ENCODE measurements at places on chromosomes 4 and X.

GRCh38 chr4:7757501-7758471 is 181.9 kb downstream of the AFAP1 start:
- no peak for DNase-seq

DNA sequence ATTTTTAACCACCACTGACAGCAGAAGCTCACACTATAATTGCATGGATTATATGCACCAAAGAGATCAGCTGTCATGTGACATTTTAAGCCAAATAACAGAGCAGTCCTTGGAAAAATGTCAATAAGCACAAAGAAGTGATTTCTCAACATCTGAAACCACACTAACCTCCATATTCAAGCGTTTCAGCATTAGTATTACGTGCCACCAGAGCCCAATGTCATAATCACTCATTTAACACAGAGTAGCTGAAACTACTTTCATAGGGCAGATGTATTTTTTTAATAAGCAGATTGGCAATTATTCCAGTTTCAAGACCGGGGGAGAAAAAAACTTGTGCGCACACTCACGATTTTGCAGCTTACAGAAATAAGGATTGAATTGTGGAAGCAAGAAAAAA is 76.6 kb downstream of the SH3KBP1 start:
- DNase-seq: no peak

DNA sequence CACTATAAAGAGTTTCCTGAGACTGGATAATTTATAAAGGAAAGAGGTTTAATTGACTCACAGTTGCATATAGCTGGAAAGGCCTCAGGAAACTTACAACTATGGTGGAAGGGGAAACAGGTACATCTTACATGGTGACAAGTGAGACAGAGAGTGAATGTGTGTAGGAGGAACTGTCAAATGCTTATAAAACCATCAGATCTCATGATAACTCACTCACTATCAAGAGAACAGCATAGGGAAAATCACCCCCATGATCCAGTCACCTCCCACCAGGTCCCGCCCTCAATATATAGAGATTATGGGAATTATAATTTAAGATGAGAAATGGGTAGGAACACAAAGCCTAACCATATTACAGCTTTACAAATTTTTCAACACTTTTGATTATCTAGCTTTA is 266.0 kb downstream of the DTHD1 start:
- no peak for DNase-seq

GRCh38 chr4:118026806-118027205 is 7.5 kb upstream of the NDST3 start:
- DNase-seq: no peak

DNA sequence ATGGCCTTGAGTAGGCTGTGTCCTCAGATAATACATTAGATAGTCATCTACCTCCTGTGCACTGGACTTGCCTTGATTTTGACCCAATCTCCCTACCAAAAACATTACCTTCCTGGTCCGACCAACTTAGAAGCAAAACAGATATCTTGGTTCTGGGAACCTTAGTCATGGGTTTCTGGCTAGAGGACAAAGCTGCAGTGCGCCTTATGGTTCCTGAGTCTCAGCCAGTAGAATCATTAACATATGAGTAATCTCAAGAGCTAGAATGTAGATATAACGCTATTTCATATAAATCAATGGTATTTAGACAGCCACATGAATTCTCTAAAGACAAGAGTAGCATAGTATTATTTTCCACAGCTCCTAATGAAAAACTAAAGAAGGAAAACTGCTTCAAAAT is 83.1 kb downstream of the GRIA3 start:
- DNase-seq: no peak

DNA sequence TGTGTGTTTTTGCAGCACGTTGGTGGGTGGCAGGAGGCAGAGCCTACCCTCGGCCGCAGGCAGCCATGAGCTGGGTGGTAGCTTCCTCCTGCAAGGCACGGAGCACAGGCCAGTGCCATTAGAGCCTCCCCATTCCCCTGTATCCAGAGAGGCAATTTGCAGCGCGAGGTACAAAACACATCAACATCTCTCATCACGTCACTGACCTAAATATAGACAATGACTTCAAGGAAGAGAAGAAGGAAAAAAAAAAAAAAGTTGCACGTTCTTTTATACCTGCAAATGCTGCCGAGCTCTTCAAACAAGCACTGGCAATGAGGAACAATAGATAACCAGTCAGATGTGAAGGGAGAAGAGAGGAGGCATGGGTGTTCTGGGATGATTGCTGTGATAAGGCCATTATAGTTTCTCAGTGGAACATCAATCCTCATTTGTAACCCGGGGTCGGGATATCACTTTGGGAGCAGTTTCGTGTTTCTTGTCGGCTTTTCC is 159.9 kb downstream of the MGST2 start:
- DNase-seq: no peak

- DNase-seq: no peak
These were observed 1.3 kb downstream of the SHOX start for GRCh38 chrX:631802-632365.

- DNase-seq: no peak
These were observed 62.7 kb upstream of the USP9X start for GRCh38 chrX:41022566-41022965.

DNA sequence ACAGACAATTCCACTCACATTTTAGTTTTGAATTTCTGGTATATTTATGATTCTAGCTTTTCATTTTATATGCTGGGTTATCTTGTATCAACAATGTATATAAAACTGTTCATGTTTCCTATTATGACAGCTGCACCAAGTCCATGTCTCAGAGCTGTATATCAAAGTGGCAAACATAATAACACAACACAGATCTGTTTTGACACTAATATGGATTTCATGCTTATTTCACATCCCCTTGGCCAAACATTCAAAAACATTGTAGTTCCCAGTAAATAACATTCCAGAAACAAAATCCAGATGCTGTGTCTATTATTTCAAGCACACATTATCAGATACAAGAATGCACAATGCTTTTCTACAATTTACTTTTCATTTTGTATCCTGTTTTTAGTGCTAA is 380.6 kb upstream of the MAGEB2 start:
- DNase-seq: no peak

DNA sequence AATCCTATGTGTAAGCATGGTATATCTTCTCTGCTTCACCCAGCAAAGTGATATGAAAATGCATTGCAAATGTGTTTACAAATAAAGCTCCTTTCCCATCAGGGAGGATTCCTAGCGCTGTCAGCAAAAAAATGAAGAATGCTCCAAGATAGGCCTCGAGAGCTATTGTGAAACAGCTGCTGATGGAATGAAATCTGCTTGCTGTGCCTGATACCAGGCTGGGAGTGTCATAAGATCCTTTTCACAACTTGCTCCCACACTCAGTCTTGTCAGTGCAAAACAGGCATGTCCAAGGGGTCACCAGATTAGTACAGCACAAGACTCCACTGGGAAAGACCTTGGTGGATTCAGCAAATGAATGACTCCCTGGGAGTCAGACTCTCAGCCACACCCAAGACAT is 34.1 kb downstream of the HNRNPH2 start:
- DNase-seq: no peak

- DNase-seq: no peak
These were observed 2.8 kb downstream of the AWAT2 start for GRCh38 chrX:70046978-70047377.

GRCh38 chrX:30637874-30638815 is 15.1 kb upstream of the GK start:
- DNase-seq: no peak

DNA sequence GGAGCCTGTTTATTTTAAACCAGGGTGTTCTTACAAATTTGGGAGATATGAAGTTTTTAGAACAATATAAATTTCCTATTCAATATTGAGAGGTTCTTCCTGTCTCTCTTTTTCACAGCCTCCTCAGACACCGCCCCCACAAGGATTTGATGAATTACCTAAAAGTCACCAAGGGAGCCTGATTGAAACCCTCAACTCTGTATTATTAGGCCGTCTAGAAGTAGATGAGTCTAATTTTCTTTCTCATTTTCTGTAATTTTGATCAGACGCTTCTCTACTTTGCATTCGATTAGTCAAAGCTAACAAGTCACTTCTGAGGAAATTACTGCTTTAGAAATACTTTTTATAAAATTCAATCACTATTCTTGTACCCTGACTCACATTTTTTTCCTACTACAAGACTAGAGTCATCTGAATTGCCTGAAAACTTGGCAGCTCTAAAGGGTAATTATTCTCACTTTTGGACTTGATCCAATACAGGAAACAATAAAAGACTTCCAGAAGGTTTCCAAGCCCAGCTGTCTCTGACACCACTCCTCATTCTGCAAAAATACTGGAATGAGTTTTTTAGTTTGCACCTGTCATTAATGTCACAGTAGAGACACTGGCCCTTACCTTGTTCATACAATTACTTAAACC is 111.2 kb downstream of the ELOVL6 start:
- DNase-seq: no peak

DNA sequence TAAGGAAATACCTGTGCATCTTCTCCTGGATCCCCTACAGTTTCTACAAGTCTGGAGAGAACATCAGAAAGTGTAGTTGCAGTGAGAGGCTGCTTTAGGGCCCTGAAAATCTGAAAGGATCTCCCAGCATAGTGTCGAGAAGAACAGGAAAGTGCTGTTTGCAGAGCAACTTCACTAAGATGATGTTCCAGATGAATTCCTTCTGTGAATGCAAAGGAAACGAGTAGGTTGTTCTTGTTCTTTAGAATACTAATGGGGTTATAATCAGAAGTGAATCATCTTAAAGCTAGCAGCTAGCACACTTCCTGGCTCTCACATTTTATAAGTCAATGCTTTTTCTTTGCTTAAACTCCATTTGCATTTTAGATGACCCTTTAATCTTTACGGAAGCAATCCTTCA is 53.7 kb downstream of the ZAR1 start:
- DNase-seq: no peak

- no peak for DNase-seq
These were observed 121.9 kb downstream of the GLRA3 start for GRCh38 chr4:174707051-174707676.

DNA sequence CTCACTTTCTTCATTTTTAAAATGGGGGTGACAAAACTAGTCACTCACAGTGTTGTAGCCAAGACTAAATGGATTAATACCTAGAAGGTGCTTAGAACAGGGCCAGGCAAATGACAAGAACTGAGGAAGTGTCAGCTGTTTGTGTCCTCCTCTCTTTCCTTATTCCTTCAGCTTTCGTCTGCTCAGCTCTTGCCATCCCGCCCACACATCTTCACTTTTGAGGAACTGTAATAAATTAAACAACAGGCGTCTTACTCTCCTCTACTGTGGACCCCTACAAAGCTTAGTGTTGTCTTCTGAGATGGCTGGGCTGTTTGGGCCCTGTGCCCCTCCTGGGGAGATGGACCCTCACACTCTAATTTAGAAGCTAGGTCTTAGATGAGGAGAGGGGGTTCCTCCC is 2.7 kb downstream of the HPSE start:
- DNase-seq: no peak

- no peak for DNase-seq
These were observed at the start of gene EGFL6 for GRCh38 chrX:13569479-13570260. Gene EGFL6 (plus strand): TSS chrX:13569601. CDS start chrX:13569862, 261 bp downstream.

Measured in Calu3 (cell line).